Activated CD8-positive, alpha-beta T cell treated with anti-CD3 and anti-CD28 coated beads for 36 hours (primary cell): ENCODE measurements at places on chromosomes 7 and 10. TPM values are rescaled to one million over a fixed set of nuclear protein-coding genes. Genes with fewer than 3 reads are reported as not detected.

HOXA10 gene
- total RNA-seq: not detected

HOXA7 gene
- total RNA-seq: not detected

RET gene
- total RNA-seq: 0.47 TPM

GRCh38 chr7:5584096-5584495, 160.5 kb upstream of the TNRC18 start:
- H3K4me3 ChIP-seq: no peak overlapping the region
- DNase-seq: no peak
- H3K27me3 ChIP-seq: peaks cover 6% of the 10 kb centered on the region

DNA sequence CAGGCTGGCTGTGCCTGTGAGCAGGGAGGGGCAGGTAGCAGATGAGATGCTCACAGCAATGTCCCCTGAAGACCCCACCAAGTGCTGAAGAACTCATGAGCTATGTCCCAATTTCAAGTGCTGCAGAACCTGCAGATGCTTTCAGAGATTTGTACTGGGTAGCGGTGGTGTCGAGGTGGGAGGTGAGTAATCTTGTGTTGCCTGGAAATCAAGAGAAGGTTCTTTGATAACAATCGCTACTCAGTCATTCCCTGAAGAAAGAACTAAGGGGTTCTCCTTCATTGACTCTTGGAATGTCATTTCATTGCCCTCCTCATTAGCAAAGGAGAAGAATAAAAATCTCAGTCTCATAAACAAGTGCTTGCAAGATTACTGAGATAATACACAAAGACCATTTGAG, 246.4 kb downstream of the EMX2 start:
- H3K36me3 ChIP-seq: no peaks in the 10 kb centered on the region
- no peaks in the 10 kb centered on the region for H3K4me1 ChIP-seq
- no peak for DNase-seq
- H3K4me3 ChIP-seq: no peak overlapping the region
- no peak overlapping the region for H3K27ac ChIP-seq

GRCh38 chr10:99674762-99675161, 15.5 kb downstream of the ENTPD7 start:
- peaks cover 3% of the 10 kb centered on the region for H3K36me3 ChIP-seq
- H3K27ac ChIP-seq: no peak overlapping the region
- no peaks in the 10 kb centered on the region for H3K27me3 ChIP-seq
- peaks cover 11% of the 10 kb centered on the region for H3K4me1 ChIP-seq
- DNase-seq: no peak
- no peak overlapping the region for H3K4me3 ChIP-seq

- H3K4me3 ChIP-seq: no peak overlapping the region
Observed at GRCh38 chr7:101595766-101596537, 33.1 kb downstream of the MYL10 start.
